Kidney capillary endothelial cell (primary cell): ENCODE measurements at places on chromosomes 2 and 18.

GRCh38 chr2:238738917-238739316, 109.0 kb upstream of the TWIST2 start:
- no peak for DNase-seq

- DNase-seq, result no peak
These were observed 37.7 kb upstream of the SLC25A52 start for GRCh38 chr18:31798399-31798798.

- DNase-seq, result peak; percentile 46
These were observed 1.0 kb upstream of the B4GALT6 start for GRCh38 chr18:31685097-31686082.

DNA sequence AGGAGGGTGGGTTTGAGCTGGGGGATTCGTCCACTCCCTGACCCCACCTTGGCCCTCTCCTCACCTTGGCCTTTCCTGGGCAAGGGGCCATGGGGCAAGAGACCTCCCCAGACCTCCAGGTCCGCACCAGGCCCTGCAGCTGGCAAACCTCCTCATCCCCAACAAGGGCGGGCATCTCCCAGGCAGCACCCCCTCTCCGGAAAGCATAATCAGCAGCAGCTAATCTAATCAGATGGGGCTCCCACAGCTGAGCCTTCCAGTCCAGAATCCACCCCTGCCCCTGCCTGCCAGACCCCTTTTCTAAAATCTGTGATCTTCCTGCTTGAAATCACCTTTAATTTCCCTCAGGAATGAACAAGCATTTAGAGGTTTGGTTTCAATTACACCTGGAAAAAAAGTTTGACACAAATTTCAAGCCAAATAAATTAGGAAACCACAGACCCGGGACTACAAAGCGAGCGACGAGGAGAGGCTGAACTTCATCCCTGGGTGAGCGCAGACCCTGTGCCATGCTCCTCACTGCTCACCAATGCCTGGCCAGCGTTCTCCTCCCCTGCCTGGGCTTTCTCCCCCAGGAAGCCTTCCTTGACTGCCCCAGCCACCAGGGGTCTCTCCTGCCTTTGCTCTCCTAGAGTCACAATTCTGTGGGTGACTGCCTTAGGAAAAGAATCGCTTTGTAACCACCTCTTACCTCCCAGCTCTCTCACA, 143.0 kb upstream of the MYCN start:
- no peak for DNase-seq

GRCh38 chr2:39855856-39856255, 76.8 kb upstream of the THUMPD2 start:
- DNase-seq, result no peak

GRCh38 chr2:26609839-26610277, 31.3 kb downstream of the CIB4 start:
- no peak for DNase-seq

DNA sequence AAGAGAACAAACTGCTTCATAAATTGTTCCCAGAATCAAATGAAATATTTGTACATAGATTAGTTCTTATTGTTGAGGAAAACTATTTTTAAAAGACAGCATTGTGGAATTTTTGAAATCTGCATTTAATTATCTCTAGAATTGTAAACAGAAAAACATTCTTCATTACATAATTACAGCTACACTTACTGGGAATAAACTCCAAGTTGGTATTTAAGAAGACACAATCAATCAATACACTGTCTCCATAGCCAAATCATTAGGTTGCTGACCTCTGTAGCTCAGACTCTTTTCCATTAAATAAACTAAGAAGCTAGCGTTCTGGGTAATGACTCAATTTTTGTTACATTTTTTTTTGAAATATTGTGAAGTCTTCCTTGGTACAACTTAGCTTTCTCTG, 70.2 kb upstream of the PIEZO2 start:
- no peak for DNase-seq
